Hypothalamus (tissue), 51 donors: ENCODE measurements at places on chromosomes 4 and X.

- DNase-seq = no peak
These were observed 36.3 kb downstream of the RTL5 start for GRCh38 chrX:72095370-72095769.

GRCh38 chr4:174275101-174275500, 8.4 kb downstream of the FBXO8 start:
- DNase-seq = no peak

DNA sequence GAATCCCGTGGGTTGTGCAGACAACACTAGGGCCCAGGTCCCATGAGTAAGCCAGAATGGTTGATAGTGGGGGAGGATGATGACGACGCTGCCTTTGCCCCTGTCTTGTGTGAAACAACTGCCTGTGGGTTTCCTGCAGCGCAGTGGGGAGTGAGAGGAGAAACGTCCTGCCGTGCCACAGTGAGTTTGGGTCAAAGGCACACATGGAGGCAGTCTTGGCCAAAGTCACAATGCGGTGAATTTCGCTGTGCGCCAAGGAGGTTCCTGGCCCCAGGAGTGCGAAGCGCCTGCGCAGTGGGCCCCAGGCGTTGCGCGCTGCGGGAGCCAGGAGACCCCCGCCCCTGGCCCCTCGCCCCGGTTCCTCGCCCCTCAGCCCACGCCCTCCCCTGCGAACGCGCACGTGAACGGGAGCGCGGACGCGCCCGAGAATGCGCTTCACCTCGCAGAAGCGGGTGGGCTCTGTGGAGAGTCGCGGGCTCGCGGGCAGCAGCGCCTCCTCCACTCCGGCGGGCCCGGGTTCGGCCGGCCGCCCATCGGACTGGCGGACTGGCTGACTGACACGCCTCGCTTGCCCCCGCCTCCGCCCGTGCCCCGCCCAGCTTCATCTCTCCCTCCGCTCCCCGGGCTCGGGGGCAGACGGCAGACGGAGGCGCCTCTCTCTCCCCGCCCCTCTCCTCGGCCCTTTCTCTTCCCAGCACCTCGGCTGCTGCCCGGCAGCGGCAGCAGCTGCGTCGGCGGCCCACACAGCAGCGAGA, at the start of gene NUDT10:
NUDT10 (plus strand) TSS at position 635 of the 755 bp plus-strand sequence. CDS start 144 bp downstream, outside the sequence.
- DNase-seq = peak; percentile 51

DNA sequence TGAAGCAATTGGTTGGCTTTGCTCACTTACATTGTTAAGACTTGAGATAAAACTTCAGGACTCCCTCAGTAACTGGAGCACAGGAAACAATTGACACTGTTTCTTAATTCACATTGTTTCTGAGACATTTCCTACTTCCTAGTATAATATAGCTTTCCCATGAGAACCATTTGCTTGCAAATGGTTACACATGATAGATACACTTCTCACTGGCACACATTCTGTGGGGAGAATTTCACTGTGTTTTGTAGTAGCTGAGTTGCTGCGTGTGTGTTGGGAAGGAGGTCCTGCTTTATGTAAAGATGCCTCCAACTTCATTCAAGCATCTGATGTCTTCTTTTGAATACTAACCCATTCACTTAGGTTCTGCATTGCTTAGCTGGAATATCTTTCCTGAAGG, 85.3 kb upstream of the SLC4A4 start:
- no peak for DNase-seq

DNA sequence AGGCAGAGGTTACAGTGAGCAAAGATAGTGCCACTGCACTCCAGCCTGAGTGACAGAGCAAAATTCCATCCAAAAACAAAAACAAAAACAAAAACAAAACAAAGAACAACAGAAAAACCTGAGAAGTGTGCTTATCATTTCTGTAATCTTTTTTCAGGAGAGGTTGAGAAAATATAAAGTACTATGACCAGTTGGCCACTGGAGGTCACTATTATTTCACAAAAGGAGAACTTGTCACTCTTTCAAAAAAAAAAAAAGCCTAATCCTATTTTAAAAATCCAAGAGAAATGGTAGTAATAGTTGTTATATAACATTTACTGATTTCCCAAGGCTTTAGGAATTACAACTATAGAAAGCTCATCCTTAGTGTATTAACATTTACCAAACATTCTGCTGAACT, 24.9 kb upstream of the RNF150 start:
- DNase-seq = no peak

DNA sequence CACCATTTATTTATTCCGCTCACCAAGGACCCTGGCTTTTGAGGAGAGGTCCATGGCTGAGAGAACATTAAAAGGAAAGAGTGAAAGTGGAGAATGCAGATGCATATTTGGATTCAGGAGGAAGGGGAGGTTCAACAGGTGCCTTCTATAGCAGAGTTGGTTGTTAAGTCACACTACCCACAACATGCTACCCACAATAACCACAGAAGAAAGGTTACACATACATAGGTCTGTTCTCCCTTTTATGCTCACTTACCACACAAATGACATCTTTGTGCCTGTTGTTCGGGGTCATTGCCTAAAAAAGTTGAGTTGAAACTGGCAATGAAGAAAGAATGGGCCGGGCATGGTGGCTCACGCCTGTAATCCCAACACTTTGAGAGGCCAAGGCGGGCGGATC, 587.4 kb downstream of the RPA4 start:
- no peak for DNase-seq

- DNase-seq = no peak
These were observed 146.8 kb downstream of the PPP3CA start for GRCh38 chr4:101200561-101200960.

DNA sequence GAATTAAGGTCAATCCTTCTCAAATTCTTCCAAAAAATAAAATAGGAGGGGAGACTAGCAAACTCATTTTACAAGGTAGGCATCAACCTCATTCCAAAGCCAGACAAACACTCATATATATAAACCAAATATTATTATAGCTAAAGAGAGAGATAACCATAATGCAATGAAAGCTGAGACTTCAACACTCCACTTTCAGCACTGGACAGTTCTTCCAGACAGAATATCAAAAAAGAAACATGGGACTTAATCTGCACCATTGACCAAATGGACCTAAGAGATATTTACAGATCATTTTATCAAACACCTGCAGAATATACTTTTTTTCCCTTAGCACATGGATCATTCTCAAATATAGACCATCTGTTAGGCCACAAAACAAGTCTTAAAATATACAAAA, 15.5 kb upstream of the EDA2R start:
- DNase-seq = no peak

DNA sequence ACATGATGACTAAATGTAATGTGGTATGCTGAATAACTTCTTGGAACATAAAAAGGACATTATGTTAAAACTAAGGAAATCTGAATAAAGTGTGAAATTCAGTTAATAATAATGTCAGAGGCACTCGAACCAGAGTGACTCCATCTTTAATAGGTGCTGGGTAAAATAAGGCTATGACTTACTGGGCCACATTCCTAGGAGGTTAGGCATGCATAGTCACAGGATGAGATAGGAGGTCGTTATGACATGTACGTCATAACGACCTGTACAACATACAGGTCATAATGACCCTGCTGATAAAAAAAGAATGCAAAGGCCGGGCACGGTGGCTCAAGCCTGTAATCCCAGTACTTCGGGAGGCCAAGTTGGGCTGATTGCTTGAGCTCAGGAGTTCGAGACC, 28.9 kb upstream of the OPHN1 start:
- DNase-seq = no peak

GRCh38 chr4:183400035-183400434, 44.4 kb upstream of the CDKN2AIP start:
- no peak for DNase-seq

GRCh38 chr4:140020457-140021361, 133.3 kb downstream of the MAML3 start:
- no peak for DNase-seq

DNA sequence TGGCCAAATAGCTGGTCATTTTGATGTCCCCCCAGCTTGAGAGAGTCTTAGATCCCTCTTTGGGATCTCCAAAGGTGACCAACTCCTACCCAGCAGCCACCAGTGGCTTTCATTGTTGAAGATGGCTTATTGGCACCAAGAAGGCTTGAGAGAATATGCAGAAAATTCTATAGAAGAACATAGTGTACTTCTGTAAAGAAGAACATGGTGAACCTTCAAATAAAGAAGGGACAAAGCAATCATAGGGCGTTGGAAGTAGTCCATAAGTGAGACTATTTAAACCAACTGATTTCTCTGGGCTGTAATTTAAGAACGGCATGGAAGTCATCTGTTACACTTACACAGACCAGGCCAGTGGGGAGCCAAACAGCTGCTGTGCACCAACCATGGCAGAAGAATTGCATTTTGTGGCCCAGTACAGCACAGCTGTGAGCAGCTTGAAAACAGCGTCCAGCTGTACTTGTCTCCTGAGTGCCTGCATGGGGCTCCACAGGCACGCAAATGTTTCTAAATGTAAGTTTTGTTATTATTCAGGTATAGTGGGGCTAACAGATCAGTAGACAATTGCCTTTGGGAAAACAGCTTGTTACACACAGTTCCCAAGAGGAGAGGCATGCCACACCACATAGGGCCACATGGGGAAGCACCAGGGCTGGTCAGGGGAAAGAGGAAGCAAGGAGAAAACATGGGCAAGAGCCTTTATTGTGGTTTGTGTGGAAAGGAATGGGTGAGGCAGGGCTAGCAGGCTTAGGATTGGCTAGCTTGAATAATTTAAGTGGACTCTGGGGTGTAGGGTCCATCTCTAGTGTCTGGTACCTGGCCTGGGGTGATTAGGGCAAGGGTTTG, 125.0 kb downstream of the ARHGAP6 start:
- no peak for DNase-seq

GRCh38 chr4:31068257-31069075, 348.3 kb downstream of the PCDH7 start:
- no peak for DNase-seq

GRCh38 chr4:125994024-125994423, 679.3 kb downstream of the FAT4 start:
- no peak for DNase-seq

GRCh38 chr4:78737035-78737434, 39.1 kb upstream of the BMP2K start:
- DNase-seq = no peak

GRCh38 chr4:169397762-169398161, 127.0 kb upstream of the SH3RF1 start:
- no peak for DNase-seq

- no peak for DNase-seq
These were observed 23.2 kb downstream of the RWDD4 start for GRCh38 chr4:183635741-183636140.

DNA sequence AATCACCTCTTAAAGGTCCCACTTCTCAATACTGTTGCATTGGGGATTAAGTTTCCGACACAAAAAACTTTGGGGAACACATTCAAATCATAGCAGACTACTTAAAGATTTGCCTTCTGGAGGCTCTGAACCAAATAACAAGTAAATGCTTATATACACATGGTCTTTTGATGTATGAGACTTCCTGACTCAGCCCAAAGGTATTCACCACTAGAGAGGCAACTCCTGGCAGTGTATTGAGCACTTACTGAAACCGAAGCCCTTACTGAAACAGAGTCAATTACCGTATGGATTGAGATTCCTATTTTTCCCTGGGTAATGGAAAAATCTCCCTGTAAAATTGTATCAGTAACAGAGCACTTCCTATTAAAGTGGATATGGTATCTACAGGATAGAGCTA, 45.4 kb downstream of the ZCCHC13 start:
- DNase-seq = no peak

- no peak for DNase-seq
These were observed 73.8 kb downstream of the FAM184B start for GRCh38 chr4:17707671-17708070.

DNA sequence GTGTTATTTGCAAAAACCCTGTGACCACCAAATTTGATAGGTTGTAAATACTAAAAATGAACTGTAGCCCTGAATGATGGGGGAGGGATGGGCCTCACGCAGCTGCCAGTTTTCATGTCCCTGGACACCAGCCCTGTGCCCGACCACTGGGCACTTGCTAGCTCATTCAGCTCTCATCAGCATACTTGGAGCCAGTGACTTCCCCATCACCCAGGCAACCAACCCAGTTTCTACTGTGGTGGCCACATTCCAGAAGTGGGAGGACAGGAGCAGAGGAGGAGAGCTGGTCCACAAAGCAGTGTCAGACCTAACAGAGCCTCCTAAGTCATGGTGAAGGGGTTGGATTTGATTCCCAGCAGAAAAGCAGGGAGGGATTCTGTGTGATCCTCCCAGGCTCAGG, 128.2 kb downstream of the CPEB2 start:
- peak; percentile 44 for DNase-seq

GRCh38 chr4:183012879-183013729, 86.0 kb upstream of the WWC2 start:
- no peak for DNase-seq

DNA sequence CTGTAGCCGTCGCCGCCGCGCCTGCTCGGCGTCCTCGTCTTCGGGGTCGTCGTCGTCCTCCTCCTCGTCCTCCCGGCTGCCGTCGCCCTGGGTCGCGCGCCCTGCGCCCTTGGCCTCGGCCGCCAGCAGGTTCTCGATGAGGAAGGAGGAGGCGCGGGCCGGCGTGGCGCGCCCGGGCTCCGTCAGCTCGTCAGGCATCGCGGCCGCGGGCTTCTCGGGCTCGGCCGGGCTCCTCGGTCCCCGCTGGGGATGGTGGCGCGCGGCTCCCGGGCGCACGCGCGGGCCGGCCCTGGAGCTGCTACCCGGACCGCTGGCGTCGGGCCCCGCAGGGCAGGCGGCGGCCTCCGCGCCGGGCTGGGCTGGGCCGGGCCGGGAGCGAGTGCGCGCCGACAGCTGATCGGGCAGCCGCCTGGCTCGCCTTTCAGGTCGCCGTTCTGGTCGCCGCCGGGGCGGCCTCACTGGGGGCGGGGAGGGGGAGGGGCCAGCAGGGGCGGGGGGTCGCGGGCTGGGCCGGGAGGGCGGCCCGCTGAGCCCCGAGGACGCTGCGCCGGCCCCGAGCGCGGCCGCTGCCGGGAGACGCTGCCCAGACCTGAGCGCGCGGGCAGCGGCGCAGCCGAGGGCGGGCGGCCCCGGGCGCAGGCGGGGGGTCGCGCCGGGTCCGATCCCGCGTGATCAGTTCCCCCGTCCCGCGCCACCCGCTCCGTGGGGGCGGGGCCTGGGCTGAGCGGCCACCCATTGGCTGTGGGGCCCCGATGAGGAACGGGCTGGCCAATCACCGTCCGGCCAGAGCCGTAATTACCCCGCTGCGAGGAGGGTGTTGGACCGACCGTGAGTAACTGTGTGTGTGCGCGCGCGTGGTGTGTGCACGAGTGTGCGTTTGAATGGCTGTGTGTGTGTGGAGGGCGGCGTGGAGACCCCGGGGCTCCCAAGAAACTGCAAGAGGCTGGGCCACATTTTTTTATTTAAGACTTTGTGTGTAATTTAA, at the start of gene HMX1:
HMX1 (minus strand) TSS at position 423 of the 985 bp plus-strand sequence; CDS start at position 198, 225 bp downstream.
- peak; percentile 60 for DNase-seq

DNA sequence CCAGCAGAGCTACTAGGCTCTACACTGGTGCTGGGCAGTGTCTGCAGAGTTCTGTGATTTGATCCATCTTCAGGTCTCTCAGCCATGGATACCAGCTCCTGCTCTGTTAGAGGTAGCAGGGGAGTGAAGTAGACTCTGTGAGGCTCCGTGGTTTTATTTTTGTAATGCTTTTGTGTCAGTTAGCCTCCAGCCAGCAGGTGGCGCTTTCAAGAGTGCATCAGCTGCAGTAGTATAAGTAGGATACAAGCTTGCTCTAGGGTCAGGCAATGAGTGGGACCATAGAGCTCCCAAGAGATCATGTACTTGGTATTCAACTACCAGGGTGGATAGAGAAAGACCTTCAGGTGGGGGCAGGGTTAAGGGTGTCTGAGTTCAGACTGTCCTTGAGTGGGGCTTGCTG, 362.5 kb upstream of the TRAM1L1 start:
- DNase-seq = no peak
